Left lung (tissue), 14 donors: ENCODE measurements at places on chromosomes 7 and 10. TPM values are rescaled to one million over a fixed set of nuclear protein-coding genes. Genes with fewer than 3 reads are reported as not detected.

The ZPBP gene
- total RNA-seq = not detected

The HOXA1 gene
- 0.50 TPM for total RNA-seq

The CPEB3 gene
- total RNA-seq = 4.3 TPM

The NAT16 gene
- not detected for total RNA-seq

The LIPM gene
- not detected for total RNA-seq

The WNT16 gene
- not detected for total RNA-seq

The NRCAM gene
- 12.7 TPM for total RNA-seq

The SORCS3 gene
- total RNA-seq = not detected
